Natural killer cell (primary cell): ENCODE measurements at places on chromosomes 4 and X.
A peak's percentile ranks its signal among the peaks of the same experiment; 100 is the strongest.

DNA sequence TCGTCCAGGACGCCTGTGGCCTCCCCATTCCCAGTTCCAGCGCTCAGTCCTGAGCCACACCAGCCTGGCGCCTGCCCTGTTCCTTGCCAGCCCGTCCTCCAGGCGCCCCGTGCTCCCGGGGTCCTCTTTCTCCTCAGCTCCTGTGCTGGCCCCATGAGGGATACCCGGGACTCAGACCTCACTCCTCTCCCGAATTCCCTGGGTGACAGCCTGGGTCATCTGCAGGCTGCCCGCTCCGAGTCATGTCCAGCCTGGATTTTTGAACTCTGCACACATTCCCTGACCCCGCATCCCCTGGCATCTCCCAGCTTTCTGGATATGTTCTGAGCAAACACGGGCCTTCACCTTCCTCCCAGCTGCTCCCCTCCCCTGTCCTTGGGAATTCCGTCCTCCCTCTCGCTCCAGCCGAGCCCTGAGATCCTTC lies 14.9 kb upstream of the ADD1 start:
- no peak for DNase-seq
- H3K27me3 ChIP-seq = no peaks in the 10 kb centered on the region
- no peak overlapping the region for H3K4me3 ChIP-seq

DNA sequence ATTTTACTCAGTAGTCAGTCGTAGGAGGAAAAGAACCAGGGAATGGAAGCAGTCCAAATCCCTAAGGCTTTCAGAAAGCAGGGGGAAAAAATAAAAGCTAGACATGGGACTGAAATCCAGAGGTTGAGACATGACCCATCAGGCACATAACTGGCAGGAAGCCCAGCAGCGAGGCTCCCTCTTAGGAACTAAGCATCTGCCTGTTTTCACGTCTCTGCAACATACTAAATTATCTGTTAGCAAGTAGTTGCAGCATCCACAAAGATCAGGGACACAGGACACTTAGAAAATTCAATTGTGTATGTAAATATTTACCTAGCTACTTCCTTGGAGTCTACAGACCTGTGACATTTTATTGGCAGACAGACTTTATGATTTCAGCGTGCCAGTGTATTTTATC lies 118.0 kb upstream of the EDNRA start:
- no peak overlapping the region for H3K4me3 ChIP-seq
- DNase-seq = no peak
- no peaks in the 10 kb centered on the region for H3K27me3 ChIP-seq
- H3K36me3 ChIP-seq = no peaks in the 10 kb centered on the region
- no peaks in the 10 kb centered on the region for H3K4me1 ChIP-seq

- DNase-seq = peak; percentile 55
- H3K4me3 ChIP-seq = peak overlapping the region; percentile 31
- H3K36me3 ChIP-seq = no peaks in the 10 kb centered on the region
- H3K27me3 ChIP-seq = no peaks in the 10 kb centered on the region
- H3K27ac ChIP-seq = no peak overlapping the region
These were observed 70.2 kb upstream of the BCOR start for GRCh38 chrX:40167850-40168479.

DNA sequence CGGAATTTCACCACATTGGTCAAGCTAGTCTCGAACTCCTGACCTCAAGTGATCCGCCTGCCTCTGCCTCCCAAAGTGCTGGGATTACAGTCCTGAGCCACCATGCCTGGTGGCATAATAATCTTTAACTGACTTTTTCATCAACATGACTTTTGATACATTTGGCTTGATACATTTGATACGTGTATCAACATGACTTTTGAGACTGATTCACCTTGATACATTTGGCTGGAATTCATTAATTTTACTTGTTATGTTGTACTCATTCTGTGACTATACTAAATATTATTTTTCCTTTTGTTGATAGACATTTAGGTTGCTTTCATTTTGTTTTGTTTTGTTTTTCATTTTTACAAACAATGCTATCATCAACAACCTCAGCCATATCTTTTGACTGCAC lies 6.3 kb downstream of the TMEM154 start:
- no peak overlapping the region for H3K4me3 ChIP-seq
- no peak for DNase-seq
- H3K27ac ChIP-seq = no peak overlapping the region
- no peaks in the 10 kb centered on the region for H3K27me3 ChIP-seq
- H3K4me1 ChIP-seq = peaks cover 4% of the 10 kb centered on the region

DNA sequence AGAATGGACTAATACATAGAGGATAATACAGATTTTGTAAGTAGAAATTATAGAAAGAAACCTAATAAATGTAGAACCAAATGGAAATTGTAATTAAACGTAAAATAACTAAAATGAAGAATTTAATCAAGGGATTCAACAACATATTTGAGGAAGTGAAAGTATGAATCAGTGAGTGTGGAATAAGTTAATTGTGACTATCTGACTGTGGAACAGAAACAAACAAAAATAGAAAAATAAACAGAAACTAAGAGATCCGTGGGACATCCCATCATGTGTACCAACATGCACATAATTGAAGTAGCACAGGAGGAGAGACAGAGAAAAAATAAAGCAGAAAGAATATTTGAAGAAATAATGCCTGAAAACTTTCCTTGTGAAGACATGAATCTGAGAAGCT lies 208.6 kb upstream of the TACR3 start:
- no peaks in the 10 kb centered on the region for H3K4me1 ChIP-seq
- H3K27ac ChIP-seq = no peak overlapping the region
- no peak overlapping the region for H3K4me3 ChIP-seq
- no peak for DNase-seq
- H3K27me3 ChIP-seq = no peaks in the 10 kb centered on the region
- H3K36me3 ChIP-seq = no peaks in the 10 kb centered on the region

DNA sequence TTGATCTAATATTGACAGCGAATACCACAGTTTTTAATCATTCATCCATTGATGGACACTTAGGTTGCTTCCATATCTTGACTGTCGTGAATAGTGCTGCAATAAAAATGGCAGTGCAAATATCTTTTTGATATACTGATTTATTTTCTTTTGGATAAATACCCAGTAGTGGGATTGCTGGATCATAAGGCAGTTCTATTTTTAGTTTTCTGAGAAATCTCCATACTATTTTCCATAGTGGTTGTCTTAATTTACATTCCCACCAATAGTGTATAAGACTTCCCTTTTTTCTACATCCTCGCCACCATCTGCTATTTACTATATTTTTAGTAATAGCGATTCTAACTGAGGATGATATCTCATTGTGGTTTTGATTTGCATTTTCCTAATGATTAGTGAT lies 100.1 kb downstream of the SMARCA1 start:
- no peaks in the 10 kb centered on the region for H3K27me3 ChIP-seq
- no peak overlapping the region for H3K4me3 ChIP-seq
- H3K36me3 ChIP-seq = no peaks in the 10 kb centered on the region
- no peaks in the 10 kb centered on the region for H3K4me1 ChIP-seq
- no peak for DNase-seq

GRCh38 chr4:22478426-22478825 lies 37.4 kb downstream of the ADGRA3 start:
- H3K27me3 ChIP-seq = no peaks in the 10 kb centered on the region
- DNase-seq = no peak
- H3K27ac ChIP-seq = no peak overlapping the region
- peaks cover 3% of the 10 kb centered on the region for H3K4me1 ChIP-seq
- H3K4me3 ChIP-seq = no peak overlapping the region

GRCh38 chrX:154490021-154490413 lies 412 bp downstream of the SLC10A3 start:
- peaks cover 48% of the 10 kb centered on the region for H3K4me1 ChIP-seq
- H3K36me3 ChIP-seq = peaks cover 8% of the 10 kb centered on the region
- H3K27me3 ChIP-seq = no peaks in the 10 kb centered on the region
- H3K27ac ChIP-seq = peak overlapping the region; percentile 81
- DNase-seq = no peak

GRCh38 chrX:73944563-73944908 lies 359.4 kb upstream of the ZCCHC13 start:
- no peaks in the 10 kb centered on the region for H3K27me3 ChIP-seq
- H3K36me3 ChIP-seq = peaks cover 5% of the 10 kb centered on the region
- no peaks in the 10 kb centered on the region for H3K4me1 ChIP-seq
- no peak for DNase-seq
- peak overlapping the region; percentile 81 for H3K27ac ChIP-seq

DNA sequence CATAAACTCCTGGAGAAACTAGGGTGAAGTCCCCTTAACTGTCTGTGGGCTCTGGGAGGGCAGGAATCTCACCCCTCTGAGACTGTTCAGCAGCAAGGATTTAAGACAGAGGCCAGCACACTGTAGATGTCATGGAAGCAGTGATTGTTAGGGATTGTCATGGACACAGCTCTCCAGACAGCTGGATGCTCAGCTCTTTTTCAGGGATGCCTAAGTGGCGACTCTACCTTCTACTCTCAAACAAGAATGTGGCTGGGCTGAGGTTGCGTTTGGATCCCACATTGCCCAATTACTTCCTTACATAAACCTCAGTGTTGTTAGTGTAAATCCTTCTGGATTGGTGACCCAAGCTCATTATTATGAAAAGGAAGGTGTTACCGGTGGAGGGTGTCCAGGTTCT lies 291.9 kb upstream of the VCX3A start:
- no peaks in the 10 kb centered on the region for H3K27me3 ChIP-seq
- DNase-seq = no peak
- H3K4me3 ChIP-seq = no peak overlapping the region

DNA sequence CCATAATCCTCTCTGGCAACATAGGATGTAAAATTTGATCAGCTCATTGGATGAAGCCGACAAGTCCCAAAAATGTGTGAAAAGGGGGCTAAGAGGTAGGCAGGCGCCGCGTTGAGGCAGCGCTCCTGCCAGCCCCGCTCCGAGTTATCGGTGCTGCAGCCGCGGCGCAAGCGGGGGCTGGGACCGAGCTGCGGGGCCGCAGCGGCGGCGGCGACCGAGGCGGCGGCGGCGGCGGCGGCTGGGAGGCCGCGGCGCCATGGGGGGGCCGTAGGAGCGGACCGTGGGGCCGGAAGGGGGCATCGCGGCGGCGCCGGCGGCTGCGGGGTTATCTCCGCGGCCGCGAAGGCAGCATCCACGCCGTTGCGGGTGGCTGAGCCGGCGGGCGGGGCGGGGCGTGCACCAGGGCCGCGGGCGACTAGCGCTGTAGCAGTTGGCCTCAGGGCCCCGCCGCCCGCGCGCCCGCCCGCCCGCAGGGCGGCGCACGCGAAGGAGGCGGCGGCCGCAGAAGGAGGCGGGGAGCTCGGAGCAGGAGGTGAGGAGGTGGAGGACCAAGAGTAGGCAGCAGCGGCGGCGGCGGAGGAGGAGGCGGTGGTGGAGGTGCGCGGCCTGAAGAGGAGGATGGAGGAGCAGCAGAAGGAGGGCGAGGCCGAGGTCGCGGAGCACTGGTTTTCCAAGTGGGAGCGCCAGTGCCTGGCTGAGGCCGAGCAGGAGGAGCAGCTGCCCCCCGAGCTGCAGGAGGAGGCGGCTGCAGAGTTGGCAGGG lies 126.0 kb upstream of the CXorf66 start:
- DNase-seq = peak; percentile 17
- peaks cover 4% of the 10 kb centered on the region for H3K27me3 ChIP-seq
- peaks cover 14% of the 10 kb centered on the region for H3K4me1 ChIP-seq
- H3K27ac ChIP-seq = no peak overlapping the region

DNA sequence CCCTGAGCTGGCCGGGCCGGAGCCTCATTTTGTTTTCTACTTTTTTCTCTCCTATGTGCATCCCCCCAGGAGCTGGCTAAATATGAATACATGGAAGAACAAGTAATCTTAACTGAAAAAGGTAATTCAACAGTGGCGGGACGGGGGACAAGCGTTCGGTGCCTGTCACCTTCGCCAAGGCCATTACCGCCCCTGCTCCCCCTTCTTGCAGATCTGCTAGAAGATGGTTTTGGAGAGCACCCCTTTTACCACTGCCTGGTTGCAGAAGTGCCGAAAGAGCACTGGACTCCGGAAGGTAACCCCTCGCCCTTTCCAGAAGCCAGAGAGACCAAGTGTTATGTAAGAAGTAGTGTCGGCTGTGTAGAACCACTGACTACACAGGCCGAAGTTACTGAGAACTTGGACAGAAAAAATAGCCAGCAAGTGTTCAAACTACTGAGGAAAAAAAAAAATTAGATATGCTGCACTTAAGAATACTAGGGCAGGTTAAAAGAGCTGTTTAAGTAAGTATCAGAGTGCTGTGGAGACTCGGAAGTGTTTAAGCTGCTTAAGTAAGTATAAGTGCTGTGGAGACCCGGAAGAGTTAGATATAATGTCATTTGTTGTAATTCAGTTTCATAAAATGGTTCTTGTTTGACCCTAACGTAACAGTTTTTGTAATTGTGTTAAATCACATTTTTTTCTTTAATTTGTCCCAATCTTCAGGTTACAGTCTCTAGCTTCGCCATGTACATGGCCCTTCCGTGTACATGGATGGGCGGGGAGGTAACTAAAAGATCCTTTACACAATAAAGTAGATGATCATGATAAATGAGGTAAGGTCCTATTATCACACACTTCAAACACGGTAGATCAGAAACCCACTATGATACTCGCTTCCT lies 856 bp downstream of the SAT1 start:
- DNase-seq = no peak
- H3K4me1 ChIP-seq = peaks cover 20% of the 10 kb centered on the region

- H3K36me3 ChIP-seq = no peaks in the 10 kb centered on the region
- no peak overlapping the region for H3K4me3 ChIP-seq
- H3K27ac ChIP-seq = no peak overlapping the region
- no peaks in the 10 kb centered on the region for H3K27me3 ChIP-seq
- no peaks in the 10 kb centered on the region for H3K4me1 ChIP-seq
- DNase-seq = no peak
These were observed 22.1 kb upstream of the ADH7 start for GRCh38 chr4:99457270-99457669.

GRCh38 chr4:113584407-113585150 lies 177.0 kb downstream of the CAMK2D start:
- H3K27ac ChIP-seq = no peak overlapping the region
- no peak overlapping the region for H3K4me3 ChIP-seq
- no peaks in the 10 kb centered on the region for H3K27me3 ChIP-seq
- no peaks in the 10 kb centered on the region for H3K4me1 ChIP-seq

GRCh38 chrX:79165806-79166205 lies 21.3 kb downstream of the GPR174 start:
- H3K4me1 ChIP-seq = peaks cover 17% of the 10 kb centered on the region
- H3K27me3 ChIP-seq = no peaks in the 10 kb centered on the region
- peaks cover 5% of the 10 kb centered on the region for H3K36me3 ChIP-seq
- peak; percentile 62 for DNase-seq
- peak overlapping the region; percentile 65 for H3K27ac ChIP-seq

- no peak for DNase-seq
- no peaks in the 10 kb centered on the region for H3K36me3 ChIP-seq
- H3K27me3 ChIP-seq = no peaks in the 10 kb centered on the region
- no peak overlapping the region for H3K4me3 ChIP-seq
- H3K27ac ChIP-seq = no peak overlapping the region
- H3K4me1 ChIP-seq = no peaks in the 10 kb centered on the region
These were observed 823.8 kb downstream of the CCSER1 start for GRCh38 chr4:90951037-90951436.

GRCh38 chr4:40909363-40909876 lies 159.7 kb downstream of the NSUN7 start:
- no peak overlapping the region for H3K4me3 ChIP-seq
- no peak for DNase-seq
- H3K4me1 ChIP-seq = no peaks in the 10 kb centered on the region
- H3K27ac ChIP-seq = no peak overlapping the region

DNA sequence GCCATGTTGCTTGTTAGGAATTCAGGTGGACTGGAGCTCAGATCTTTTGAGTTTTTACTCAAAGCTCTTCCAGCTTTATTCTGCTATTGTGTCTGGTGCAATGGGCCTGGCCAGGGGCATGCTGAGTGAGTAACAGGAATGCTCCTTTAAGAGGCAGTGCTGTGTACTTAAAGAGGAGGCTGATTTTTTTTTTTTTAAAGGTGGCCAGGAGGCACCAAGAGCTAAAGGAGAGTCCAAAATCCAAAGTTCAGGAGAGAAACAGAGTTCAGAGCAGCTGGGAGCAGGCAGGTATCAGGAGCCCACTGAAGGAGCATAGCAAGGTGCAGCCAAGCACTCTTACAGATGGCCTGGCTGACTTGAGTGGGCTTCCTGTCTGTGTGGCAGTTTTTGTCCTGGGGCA lies 178.7 kb downstream of the FMR1NB start:
- DNase-seq = no peak
- H3K27ac ChIP-seq = no peak overlapping the region
- no peaks in the 10 kb centered on the region for H3K27me3 ChIP-seq
- H3K36me3 ChIP-seq = no peaks in the 10 kb centered on the region
